ENCODE measurements at places on chromosomes 11 and 22.

DNA sequence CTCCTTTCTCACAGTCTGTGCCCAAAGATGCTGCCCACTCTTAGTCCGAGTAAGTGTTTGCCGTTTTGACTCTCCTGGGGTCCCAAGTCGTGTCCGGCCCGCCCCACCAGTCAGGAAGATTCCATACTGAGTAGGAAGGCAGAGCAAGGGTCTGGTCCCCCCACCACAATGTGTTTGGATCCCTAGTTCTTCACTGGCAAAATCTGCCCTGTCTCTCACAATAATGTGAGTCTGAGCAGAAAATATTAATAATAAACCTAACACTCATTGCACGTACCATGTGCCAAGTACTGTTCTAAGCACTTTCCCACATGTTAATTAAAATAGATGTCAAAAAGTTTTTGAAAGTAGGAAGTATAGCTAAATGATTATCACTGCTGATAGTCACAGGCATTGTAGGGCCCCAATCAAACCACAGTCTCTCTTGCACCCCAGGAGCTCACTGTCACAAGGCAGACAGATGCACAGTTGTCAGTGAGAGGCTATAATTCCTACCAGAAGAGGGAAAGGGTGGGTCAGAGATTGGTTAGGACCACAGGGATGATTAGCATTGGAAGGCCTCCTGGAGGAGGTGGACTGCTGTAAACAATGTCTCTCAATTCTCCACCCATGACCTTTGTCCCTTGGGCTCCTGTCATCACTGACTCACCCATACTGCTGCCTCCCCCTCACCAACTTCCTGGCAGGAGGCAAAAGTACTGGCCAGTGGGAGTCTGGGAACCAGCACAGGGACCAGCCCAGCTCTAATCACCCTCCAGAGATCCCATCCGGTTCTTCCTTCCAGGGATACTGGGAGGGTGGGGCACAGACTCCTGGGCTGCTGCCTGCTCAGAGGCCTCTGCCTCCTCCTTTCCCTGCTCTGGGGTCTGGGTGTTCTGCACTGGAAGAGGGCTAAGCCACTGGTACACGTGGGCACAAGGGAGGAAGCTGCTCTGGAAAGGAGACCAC is 1.0 kb upstream of the POLD4 start:
- DNase-seq = no peak

- peak; percentile 9 for DNase-seq
Measured at GRCh38 chr11:68412593-68413475, 47.7 kb upstream of the PPP6R3 start.

DNA sequence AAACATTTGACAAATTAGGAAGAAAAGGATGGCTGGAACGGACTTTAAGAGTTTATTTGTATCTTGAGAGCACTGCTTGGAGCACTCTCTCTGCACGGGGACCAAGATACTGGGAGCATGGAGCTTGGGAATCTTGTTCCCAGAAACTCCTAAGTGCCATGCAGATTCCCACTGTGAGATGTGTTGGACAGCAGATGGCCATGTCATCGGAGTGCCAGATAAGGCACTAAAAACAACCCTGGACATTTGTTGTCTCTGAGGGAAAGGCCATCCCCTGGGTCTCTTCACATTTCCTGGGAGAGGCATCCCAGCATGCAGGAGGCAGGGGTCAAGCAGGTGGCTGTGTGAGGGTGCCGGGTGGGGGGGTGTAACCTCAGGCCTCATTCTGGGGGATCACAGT is 2.9 kb downstream of the KIRREL3 start:
- DNase-seq = no peak

DNA sequence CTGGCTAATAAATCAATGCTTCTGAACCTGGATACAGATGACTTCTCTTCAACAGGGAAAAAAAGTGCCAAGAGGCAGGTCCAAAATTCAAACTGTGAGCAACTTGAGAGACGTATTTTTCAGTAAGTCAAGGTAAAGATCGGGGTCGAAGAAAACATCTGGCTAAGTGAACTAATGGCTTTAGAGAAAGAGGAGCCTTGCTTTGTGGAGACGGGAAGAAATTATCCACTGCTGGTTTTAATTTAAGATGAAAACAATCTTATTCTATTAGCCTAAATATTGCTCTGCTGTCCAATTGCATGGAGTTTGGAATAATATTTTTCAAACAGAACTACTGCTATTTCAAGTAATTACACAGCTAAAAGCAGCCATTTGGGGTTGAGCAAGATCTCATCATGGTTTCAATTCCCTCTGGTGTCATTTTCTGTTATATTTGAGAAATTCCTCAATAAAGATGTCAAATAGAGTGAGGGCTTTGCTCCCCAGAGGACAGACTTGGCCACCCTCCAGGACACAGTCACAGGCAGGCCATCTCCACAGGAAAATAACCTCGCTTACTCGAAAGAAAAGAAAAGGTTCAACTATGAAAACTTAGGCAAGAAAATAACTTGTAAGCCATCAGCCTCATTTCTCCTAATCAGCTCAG is 29.8 kb downstream of the SCUBE1 start:
- DNase-seq = no peak

- DNase-seq = no peak
Measured at GRCh38 chr11:43687120-43687791, 6.7 kb downstream of the HSD17B12 start.

GRCh38 chr22:22059291-22060002 is 76.9 kb upstream of the TOP3B start:
- DNase-seq = no peak

GRCh38 chr11:112280268-112281126 is 19.8 kb upstream of the PLET1 start:
- DNase-seq = peak; percentile 81

DNA sequence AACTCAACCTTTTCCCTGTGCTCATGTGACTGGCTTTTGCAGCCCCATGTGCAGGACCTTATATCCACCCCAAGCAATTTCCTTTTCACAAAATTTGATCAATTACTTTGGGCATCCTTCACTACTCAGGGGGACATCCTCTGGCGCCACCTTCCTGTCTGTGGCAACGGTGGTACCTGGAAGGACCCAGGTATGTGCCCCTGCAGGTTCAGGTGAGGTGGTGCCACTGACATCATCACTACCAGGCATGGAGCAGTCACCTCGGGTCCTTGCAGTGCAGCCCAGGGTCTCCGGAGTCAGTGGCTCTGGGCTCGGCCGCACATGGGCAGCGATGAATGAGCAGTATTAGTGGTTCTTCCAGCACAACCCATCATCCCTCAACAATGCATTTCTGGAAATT is 37.7 kb upstream of the B3GAT1 start:
- DNase-seq = no peak

DNA sequence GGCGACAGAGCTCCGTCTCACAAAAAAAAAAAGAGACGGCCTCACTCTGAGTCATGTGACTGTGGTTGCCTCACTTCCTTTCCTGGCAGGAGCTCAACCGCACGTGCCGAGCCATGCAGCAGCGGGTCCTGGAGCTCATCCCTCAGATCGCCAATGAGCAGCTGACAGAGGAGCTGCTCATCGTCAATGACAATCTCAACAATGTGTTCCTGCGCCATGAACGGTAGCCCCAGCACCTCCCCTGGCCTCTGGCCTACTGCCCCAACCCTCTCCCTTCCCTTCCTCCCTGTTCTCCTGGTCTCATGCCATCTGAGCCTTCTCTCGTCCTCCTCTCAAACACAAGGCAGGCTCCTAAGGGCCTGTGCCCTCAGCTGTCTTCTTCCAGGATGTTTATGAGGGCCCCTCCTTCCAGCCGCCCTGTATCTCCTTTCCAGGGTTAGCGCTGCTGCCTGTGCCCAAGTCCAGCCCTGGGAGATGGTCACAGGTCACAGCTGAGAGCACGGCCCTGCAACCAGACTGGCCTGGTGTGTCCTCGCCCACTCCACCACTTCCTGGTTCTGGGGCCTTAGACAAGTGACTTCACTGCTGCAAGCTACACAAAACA is 30.7 kb downstream of the TOM1 start:
- peak; percentile 66 for DNase-seq

- DNase-seq = no peak
Measured at GRCh38 chr11:80846979-80847378, 1406.1 kb upstream of the TENM4 start.

DNA sequence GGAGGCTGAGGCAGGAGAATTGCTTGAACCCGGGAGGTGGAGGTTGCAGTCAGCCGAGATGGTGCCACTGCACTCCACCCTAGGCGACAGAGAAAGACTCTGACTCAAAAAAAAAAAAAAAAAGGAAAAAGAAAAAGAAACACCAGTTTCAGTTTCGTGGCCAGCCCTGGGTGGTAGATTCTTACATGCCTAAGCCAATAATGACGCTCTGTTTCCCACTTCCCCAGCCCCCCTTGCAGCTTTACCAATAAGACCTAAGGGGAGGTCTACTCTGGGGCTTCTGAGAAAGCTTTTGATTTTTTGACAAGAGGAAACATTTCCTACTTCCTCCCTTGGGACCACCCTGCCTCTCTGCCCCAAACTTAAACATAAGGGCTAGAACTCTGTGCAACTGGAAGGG is 30.0 kb upstream of the PTPRJ start:
- peak; percentile 84 for DNase-seq

GRCh38 chr11:110251836-110252235 is 44.6 kb downstream of the RDX start:
- no peak for DNase-seq

DNA sequence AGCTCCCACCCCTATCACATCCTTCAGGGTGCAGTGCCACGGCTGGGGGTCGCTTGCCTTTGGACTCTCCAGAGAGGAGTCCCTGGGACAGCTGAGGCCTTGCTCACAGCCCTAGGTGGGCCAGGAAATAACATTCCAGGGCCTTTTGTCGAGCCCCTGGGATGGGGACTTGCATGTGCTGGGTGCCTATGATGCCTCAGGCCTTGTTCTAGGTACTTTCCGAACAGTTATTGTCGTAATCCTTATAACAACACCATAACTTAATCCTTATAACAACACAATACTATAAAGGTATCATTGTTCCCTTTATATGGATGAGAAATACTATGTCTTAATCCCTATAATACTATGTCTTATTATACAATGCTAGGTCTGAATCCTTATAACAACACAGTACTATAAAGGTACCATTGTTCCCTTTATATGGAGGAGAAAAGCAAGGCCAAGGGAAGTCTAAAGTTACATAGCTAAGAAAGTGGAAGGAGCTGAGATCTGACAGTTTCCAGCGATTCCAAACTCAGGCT is 236.5 kb downstream of the ST3GAL4 start:
- DNase-seq = no peak

DNA sequence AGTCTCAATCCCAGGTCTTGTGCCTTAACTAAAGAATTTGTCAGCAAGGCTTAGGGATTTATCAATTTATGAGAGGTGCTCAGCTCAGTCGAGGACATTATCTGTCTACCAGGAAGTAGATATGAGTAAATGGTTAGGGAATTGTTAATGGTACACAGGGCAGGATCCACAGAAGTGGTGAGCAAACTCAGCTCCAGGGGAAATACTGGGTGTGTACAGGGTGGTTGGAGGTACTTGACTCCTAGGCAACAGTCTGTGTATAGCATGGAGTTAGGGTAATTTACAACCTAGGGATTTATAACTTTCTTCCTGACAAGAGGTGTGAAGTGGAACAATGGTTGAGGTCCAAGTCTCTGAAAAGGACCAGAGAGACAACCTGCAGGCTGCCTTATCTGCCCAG is 123.4 kb upstream of the OR9Q1 start:
- DNase-seq = no peak

DNA sequence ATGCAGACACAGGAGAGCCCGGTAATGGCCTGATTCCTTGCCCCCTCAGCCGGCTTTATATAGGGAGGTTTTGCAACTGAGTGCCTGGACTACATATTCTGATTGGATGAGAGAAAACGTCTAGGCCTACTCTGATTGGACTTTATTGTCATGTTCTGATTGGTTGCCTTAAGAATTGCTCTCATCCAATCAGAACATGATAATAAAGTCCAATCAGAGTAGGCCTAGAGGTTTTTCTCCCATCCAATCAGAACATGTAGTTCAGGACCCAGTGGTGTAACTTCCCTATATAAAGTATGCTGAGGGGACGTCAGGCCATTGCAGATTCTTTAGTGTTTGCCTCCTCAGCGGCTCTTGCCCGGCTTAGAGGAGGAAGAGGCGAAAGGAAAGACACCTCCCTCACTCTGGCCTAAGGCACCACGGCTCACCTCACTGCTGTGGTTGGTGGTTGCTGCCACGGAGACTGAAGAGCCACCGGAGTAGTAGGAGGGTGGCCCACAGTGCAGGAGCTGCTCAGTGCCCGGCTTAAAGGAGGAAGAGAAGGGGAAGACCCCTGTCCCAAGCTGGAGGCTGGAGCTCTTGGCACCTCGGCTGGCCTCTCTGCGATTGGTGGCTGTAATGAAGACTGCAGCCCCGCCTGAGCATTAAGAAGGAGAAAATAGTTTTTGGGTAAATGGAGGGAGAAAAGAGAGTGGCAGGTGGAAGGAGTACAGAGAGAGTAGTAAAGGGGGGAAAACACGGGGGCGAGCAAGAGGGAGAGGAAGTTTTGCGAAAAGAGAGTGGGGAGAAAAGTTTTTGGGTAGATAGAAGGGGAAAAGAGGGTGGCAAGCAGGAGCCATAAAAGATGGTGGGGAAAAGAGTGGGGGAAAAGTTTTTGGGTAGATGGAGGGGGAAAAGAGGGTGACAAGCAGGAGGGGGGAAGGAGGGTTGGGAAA is 116.7 kb upstream of the SERPIND1 start:
- DNase-seq = no peak

GRCh38 chr11:110093407-110094297 is 460 bp downstream of the ZC3H12C start:
- DNase-seq = no peak

DNA sequence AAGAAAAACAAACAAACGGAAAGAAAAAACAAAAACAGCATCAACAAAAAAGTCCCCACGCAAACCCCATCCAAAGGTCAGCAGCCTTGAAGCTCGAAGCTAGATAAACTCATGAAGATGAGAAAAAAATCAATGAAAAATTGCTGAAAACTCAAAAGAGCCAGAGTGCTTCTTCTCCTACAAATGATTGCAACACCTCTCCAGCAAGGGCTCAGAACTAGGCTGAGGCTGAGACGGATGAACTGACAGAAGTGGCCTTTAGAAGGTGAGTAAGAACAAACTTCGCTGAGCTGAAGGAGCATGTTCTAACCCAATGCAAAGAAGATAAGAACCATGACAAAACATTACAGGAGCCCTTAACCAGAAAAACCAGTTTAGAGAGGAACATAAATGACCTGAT is 18.4 kb upstream of the FTH1 start:
- DNase-seq = no peak

GRCh38 chr22:22746061-22746962 is 101.9 kb downstream of the GGTLC2 start:
- DNase-seq = no peak

- DNase-seq = no peak
Measured at GRCh38 chr11:73866586-73866996, 10.1 kb downstream of the COA4 start.
